ENCODE measurements at places on chromosomes 5 and 9. TPM values are rescaled to one million over a fixed set of nuclear protein-coding genes. Genes with fewer than 3 reads are reported as not detected.

ABO gene
- not detected for total RNA-seq

SPINK7 gene
- total RNA-seq, result not detected

PLK2 gene
- 49.2 TPM for total RNA-seq

FOXD4L3 gene
- total RNA-seq, result not detected

PCDHB4 gene
- total RNA-seq, result not detected

NME5 gene
- total RNA-seq, result not detected

PCDHB11 gene
- 0.20 TPM for total RNA-seq

DNM1 gene
- 59.8 TPM for total RNA-seq

SLCO4C1 gene
- 0.04 TPM for total RNA-seq

IL13 gene
- not detected for total RNA-seq

CSF2 gene
- total RNA-seq, result 0.36 TPM

PNPLA7 gene
- total RNA-seq, result 1.1 TPM

C9orf153 gene
- total RNA-seq, result 0.14 TPM

CWC27 gene
- 20.2 TPM for total RNA-seq

ENTREP1 gene
- 0.62 TPM for total RNA-seq

SLC6A7 gene
- not detected for total RNA-seq

LRRC19 gene
- total RNA-seq, result not detected

RABGAP1 gene
- 15.3 TPM for total RNA-seq

LMX1B gene
- 0.67 TPM for total RNA-seq

TSSK1B gene
- total RNA-seq, result not detected

All from A549 treated with ZK216348 at 1 μM for 4 hours (cell line).